Epithelial cell of esophagus (primary cell): ENCODE measurements at places on chromosomes 5 and 9.

DNA sequence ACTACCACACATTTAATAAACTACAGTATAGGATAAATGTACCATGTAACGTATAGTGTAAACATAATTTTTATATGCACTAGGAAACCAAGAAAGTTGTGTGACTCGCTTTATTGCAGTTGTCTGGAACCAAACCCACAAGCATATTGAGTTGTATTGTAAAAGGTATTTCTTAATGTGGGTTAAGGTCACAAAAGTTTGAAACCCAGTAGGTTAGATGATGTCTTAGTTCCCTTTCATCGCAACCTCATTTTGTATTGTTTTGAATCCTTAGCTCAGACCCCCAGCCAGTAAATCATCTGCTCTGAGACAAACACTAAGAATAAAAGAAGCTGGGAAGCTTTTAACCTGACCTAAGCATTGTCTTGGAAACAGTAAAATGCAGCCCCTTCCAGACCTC, 79.1 kb downstream of the TRIO start:
- no peak for DNase-seq

DNA sequence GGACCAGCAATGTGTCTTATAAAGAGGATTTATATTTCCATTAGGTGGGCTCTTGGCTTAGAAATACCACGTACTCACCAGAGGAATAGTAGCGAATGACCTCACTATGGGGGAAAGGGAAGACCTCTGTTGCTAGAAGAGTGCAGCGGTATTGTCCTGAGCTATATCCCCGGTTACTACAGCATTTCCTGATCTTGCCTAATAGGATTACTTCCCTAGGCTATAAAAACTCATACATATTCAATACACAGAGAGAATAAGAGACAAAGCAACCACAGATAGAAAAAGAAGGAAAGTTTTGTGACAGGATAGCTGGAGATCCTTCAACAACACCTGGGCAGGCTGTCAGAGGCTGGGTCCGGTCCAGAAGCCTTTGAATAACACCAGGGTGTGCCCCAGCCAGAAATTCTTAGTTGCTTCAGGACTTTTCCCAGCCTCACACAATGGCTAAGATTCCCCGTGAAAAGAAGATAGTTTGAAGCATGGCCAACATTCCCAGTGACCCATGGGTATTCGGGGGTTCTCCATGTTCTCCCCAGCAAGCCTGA, 85.4 kb downstream of the TRIM36 start:
- DNase-seq, result no peak

DNA sequence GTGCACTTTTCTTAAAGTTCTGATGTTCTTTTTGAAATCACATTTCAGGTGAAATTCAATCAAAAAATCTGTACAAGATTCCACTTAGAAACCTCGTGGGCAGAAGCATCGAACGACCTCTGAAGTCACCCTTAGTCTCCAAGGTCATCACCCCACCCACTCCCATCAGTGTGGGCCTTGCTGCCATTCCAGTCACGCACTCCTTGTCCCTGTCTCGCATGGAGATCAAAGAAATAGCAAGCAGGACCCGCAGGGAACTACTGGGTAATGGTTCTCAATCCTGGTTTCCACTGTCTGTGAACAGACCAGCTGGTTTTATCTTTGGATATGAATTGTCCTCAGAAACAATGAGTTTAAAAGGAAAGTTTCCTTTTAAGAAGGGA, 8.1 kb upstream of the SLC2A8 start:
- no peak for DNase-seq

- peak; percentile 84 for DNase-seq
These were observed 214.4 kb upstream of the S1PR3 start for GRCh38 chr9:88776717-88777497.

- no peak for DNase-seq
These were observed 74.7 kb downstream of the NTRK2 start for GRCh38 chr9:84744195-84744594.

DNA sequence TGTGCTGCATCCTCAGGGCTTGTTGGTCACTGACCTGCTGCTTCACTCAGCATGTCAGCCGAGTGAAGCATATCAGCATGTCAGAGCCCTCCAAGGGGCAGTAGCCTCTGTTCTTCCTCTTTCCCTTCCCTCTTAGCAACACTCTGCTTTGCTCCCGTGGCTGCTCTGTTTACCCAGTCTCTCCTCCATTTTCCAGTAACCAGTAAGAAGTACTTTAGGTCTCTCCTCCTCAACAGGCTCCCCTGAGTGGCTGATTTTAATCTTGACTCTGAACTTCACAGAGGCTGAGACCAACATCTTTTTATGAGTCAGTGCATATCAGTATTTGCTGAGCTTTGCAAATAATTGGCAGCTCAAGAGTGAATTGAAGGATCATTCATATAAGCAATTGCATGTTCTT, 18.6 kb upstream of the ADRB2 start:
- peak; percentile 14 for DNase-seq

DNA sequence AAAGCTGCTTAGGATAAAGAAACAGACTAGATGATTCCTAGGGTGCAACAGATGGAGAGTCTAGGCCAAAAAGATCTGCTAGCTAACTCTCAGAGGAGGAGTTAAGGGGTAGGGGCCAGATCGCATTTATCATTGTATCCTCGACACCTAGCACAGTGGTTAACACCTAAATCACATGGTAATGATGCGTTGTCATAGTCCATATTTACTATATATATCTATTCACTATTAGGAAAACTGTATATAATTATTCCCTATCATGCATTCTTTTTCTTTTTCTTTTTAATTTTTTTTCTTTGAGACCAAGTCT, 92.8 kb upstream of the SLC44A1 start:
- no peak for DNase-seq

DNA sequence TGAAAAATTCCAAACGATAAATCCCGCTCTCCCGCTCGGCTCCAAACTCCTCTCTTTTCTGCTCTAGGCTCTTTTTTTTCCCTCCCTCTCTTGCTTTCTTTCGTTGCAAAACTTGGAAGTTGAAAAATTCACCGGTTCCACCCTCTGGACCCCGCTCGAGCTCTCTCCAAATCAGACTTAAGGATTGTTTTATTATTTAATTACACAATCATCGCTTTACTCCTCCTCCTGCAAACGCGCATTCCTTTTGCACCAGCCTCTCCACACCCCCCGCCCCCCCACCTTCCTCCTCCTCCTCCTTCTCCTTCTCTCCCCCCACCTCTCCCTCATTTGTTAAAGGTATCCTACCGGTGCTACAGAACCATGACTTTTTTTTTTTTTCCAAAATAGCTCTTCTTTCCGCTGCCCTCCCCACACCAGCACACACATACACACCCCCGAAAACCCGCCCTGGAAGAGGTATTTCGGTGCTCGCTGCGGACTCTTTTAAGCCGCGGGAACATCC, 535 bp upstream of the NFIB start:
- DNase-seq, result peak; percentile 96

DNA sequence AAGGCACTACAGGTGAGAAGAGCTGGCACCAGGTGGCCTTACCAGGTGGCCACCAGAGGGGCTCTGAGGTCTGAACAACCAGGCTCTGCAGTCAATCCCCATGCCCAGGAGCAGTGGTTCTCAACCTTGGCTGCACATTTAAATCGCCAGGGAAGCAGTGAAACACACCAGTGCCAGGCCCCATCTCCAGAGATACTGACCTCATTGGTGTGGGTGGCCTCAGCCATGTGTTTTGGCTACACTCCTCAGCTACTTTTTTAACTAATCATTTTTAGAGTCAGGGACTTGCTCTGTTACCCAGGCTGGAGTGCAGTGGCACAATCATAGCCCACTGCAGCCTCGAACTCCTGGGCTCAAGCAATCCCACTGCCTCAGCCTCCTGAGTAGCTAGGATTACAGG, 56.0 kb downstream of the GABBR2 start:
- DNase-seq, result no peak

DNA sequence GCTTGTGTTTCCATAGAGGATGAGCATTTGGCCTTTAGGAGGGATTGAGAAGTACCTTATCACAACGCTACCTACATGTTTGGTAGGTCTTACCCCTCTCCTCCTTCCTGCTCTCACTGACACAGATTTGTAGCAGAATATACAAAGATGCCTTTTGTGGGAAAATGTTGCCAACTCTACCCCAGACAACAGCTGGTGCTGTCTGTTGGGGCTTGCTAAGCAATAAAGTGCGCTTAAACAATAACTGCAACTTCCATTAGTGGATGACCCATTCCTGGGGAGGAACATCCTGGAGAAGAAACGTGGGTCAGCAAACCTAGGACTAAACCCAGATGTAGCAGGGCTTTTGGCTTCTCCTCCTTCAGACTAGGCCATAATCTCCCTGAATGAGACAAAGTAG, 174.3 kb downstream of the EFNA5 start:
- DNase-seq, result no peak

- DNase-seq, result peak; percentile 49
These were observed 80.5 kb downstream of the STK10 start for GRCh38 chr5:172107571-172107970.

- DNase-seq, result peak; percentile 75
These were observed 5.4 kb downstream of the ZNF608 start for GRCh38 chr5:124740991-124741583.

DNA sequence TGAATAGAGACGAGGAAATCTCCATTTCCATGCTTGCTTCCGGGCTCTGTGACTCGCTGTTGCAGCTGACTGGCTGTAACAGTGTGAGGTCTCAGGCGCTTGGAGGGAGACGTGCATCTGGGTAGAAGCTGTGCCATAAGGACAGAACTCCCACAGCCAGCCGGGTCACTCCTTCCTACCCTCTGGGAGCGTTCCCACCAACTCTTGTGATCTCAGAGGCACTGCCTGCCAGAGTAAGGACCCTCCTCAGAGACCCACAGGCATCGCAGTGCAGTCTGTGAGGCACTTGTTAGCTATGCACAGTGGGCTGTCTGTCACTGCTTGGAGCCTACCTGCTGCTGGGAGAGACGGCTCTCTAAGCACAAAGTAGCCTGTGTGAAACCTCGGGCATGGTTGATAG, 203.4 kb upstream of the SEMA6A start:
- DNase-seq, result no peak

DNA sequence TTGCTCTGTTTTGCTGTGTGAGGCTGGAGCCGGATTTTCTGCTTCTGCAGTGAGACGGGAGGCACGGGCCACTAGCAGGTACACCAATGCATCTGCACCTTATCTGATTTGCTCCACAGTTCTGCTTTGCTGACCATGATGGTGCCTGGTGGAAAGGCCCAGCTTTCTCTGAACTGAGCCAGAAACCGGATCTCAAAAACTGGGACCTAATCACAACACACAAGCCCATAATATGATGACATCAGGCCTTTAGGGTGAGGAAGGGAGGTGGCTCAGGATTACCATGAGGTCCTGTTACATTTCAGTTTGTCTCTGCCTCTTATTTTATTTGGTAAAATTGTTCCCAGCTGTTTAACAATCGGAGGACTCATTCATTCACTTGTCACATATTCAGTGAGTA, 49.8 kb downstream of the FGF1 start:
- DNase-seq, result no peak

- no peak for DNase-seq
These were observed 1.1 kb upstream of the PLEKHG4B start for GRCh38 chr5:90590-91547.

- no peak for DNase-seq
These were observed 42.7 kb upstream of the IRX4 start for GRCh38 chr5:1925111-1926070.

DNA sequence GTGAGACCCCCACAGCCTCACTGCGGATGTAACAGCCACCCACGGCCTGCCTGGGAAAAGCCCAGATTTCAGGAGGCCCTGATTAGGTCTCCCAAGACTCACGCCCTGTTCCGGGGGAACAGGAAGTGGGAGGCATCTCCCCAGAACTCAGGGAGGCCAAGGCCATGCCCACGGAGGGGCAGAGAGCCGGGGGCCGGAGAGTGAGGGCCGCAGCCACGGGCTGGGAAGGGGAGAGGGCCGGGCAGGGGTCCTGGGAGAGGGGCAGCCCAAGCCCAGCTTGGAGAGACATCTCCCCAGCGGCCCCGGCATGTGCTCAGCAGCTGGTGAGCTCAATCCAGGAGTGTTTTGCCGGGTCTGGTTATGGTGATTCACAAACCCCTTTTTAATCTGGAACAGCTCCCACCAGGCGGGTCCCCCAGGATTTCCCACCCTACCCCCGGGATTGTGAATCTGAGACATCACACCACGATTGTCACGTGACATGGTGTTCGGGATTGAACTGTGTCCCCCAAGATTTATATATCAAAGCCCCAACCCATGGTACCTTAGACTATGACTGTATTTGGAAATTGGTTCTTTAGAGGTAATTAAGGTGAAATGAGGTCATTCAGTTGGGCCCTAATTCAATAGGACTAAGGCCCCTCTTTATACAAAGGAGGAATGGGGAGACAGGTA, 26.6 kb downstream of the KCNT1 start:
- no peak for DNase-seq

GRCh38 chr5:80184235-80185023, 71.4 kb downstream of the SERINC5 start:
- peak; percentile 63 for DNase-seq

- DNase-seq, result no peak
These were observed 49.0 kb downstream of the STOM start for GRCh38 chr9:121321016-121321503.

DNA sequence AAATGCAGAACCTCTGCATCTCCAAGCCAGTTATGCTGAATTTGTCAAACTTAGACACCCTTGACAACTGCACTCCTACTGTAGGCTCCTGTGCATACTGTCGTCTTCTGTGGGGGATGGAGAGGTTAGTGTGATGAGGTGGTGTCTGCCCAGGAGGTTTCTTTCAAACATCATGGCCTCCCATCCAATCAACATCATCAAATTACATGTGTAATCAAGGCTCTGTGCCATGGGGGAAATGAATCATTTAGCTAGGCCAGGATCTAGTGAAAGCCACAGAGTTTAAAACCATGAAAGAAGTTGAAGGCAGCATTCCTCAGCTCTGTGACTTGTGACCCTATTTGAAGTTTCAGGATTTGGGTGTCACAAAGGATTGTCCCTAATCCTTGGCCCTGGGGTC, 240.6 kb downstream of the MARCHF11 start:
- peak; percentile 77 for DNase-seq

DNA sequence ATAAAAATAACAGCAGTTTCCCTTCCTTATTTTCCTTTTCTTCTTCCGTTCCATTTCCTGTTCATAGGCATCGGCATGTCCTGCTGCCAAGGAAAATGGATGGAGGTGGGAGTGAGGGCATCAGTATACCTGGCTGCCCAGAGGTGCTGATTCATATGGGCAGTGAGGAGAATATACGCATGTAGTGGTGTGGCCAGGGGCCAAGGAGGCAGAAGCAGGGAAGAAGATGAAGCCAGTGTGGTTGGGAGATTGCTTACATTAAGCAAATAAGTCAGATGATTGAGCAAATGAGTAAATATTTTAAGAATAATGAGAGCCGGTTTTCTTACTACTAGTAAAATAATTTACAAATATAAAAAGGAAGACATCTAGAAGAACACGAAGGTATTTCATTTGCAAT, 344.9 kb upstream of the PAPPA start:
- peak; percentile 27 for DNase-seq
